ENCODE measurements at places on chromosomes 16 and 17.

- no peak for DNase-seq
Measured at GRCh38 chr17:78234261-78234865, 2.9 kb downstream of the TMEM235 start.

- DNase-seq, result no peak
Measured at GRCh38 chr17:36813957-36814563, 123.2 kb upstream of the LHX1 start.

GRCh38 chr17:78476973-78477372 is 98.5 kb downstream of the PGS1 start:
- DNase-seq, result no peak

- no peak for DNase-seq
Measured at GRCh38 chr17:64032081-64032480, 11.6 kb upstream of the ICAM2 start.

DNA sequence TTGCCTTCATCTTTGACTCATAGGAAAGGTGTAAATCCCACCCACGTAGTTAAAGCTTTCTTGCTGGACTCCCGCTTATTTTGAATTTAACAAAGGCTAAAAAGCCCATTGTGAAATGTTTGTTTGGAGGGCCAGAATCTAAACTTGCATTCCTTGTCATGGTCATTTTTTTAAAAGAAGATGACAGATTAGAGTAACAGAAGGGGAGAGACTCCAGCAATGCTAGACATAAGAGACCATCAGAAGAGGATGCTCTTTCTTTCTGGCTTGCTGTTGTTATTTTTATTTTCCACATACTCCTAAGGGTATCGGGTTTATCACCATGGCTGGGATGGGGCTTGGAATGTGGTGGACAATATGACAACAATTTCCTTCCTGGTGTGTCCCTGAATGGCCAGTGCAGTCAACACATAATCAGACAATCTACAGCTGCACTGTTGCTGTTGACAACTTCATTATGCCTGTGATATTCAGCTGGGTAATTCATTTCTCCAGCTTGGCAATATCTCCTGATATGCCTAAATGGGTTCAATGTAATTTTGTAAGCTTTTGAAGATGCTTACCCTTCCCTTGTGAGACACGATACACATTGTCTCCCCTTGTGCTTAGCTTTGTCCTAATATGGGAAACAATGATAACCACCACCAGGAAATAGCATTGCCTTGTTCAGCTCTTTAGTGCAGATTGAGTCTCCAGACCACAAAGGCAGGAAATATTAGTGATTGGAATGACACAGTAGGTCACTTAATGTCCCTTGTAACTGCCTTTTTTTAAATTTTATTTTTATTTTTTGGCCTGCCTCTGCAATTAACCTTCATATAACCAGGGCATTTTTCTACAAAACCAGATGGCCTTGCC is 164.3 kb downstream of the ANKFN1 start:
- DNase-seq, result no peak

DNA sequence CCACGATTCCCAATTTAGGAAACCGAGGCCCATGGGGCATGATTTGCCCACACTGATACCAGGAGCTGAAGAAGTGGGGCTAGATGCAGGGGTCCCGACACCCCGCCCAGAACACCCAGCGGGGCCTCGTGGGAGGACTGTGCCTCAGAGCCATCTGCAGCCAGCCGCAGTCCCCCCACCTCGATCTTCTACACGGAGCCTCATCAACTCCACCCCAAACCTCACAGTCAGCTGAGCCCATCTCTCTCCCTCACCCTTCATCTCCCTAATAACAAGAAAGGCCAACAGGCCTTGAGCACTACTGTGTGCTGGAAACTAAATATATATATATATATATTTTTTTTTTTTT is 4.2 kb downstream of the ITGAE start:
- no peak for DNase-seq

DNA sequence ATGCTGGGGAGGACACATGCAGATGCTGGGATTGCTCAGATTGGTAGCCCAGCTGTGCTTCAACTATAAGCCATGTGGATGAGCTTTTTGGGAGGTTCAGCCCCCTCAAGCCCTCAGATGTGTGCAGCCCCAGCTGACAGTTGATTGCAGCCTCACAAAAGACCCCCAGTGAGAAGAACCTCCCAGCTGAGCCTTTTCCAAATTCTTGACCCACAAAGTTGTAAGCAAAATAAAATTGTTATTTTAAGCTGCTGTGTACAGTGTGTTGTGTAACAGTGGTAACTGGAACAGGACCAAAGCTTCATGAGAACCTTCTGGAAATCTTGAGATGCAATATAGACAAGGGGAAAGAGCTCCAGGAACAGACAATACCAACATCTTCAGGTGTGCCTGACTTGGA is 156.8 kb upstream of the IRX3 start:
- DNase-seq, result no peak

DNA sequence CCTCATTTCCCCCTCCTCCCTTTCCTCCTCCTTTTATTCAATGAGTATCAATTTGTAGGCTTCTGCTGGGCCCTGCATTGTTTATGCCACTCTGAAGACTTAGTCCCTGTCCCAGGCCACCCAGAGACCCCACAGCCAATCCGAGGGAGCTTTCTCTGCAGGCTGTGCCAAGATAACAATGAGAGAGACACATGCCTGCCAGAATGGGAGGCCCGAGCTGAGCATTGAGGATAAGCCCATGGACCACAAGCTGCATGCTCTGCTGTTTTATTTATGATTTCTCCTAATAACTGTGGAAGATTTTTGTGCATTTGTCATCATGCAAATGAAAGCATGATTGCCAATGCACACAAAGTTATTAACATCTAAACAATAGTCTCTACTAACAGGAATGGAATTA is 3.0 kb downstream of the RCVRN start:
- no peak for DNase-seq

DNA sequence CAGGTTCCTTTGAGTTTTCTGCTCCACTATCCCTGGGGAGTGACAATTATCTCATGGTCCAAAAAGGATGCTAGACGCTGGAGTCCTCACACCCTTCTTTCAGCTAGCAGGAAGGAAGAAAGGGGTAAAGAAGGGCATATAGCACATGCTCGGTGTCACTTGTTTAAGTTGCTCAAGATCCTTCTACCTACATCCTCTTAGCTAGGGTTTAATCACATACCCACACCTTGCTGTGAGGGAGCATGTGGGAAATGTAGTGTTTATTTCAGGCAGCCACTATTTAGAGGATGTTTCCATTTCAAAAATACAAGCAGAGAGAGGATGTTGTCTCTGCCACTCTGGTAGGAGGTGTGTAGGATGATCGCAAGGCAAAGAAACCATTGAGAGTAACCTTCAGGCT is 4.5 kb downstream of the PRKCB start:
- DNase-seq, result no peak

DNA sequence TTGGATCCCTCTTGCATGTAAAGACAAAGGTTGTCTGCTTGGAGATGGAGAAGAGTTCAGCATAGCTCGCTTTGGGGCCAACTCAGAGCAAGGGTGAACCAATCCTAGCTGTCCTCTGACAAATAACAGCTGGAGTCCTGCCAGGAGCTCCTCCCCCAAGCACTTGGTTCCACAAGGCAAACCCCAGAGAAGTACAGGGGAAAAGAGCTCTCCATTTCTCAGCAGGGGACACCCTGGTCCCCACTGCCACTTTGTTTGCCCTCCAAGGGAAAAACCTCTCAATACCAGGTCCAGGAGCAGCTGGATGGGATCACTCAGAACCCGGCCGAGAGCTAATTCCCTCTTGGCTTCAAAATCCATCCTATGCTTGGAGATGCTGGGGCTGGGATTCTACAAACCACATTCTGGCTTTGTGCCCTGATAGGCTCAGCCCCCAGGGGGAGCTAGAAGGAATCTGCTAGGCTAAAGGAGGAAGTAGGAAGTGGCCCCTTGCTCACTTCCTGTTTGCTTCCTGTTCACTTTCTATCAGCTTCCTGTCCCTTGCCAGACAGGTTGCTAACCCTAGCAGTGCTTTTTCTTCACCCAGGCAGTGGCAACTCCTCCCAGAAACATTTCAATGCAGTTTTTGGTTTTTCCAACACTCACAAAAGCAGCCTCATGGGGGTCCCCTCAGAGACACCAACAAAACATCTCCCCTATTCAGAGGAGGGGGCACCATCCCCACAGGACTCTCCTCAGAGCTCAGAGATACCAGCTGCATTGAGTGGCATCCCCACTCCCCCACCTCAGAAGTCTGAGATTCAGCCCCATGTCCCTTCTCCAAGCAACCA is 30.7 kb downstream of the CDRT4 start:
- DNase-seq, result peak; percentile 13

- no peak for DNase-seq
Measured at GRCh38 chr16:1744338-1744840, 27.0 kb downstream of the NME3 start.

DNA sequence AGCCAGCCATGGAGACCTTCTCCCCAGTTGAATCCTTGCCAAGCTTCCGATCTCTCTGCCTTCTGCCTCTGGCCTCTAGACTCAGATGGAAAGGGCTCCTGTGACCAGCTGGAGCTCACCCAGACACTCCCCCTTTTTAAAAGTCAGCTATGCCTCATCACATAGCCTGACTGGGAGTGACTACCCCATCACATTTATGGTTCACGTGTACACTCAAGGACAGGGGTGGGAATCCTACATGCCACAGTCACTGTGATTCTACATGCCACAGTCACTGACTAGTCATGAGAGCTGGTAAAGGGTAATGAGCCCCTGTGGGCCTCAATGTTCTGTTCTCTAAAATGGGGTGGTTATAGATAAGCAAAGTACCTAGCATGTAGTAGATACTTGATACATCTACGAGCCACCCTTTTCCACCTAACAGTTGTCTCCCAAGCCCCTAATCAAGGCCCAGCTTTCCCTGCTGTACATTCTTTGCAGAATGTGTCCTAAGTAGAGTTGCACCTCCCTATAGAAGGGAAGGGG is 85.1 kb downstream of the RGS9 start:
- DNase-seq, result no peak

- DNase-seq, result no peak
Measured at GRCh38 chr16:11215935-11216556, 40.0 kb downstream of the SOCS1 start.

DNA sequence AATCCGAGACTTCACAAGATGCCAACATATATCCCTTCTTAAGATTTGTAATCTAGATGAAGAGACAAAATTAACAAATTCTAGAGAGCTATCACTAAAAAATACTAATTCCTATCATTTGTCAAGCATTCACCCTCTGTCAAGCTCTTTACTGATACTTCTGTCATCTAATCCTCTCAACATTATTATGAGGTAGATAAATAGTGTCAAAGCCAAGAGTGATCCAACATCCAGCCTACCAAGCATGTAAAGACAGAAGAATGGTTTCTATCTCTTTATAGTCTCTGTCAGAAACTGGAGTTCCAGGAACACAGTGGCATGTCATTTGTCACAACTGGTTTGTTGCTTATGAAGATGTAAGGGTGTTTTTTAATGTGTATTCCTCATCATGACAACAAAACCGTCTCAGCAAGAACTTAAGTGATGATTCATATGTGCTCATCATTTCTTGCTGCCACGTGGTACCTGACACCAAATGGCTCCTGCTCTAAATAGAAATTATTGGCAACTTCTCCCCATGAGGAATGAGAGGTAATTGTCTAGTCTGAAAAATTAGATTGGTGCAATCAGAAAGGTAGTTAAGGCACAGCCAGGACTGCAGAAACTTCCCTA is 196.8 kb downstream of the TOX3 start:
- DNase-seq, result no peak

GRCh38 chr17:27601975-27602302 is 29.0 kb upstream of the LGALS9 start:
- DNase-seq, result no peak

DNA sequence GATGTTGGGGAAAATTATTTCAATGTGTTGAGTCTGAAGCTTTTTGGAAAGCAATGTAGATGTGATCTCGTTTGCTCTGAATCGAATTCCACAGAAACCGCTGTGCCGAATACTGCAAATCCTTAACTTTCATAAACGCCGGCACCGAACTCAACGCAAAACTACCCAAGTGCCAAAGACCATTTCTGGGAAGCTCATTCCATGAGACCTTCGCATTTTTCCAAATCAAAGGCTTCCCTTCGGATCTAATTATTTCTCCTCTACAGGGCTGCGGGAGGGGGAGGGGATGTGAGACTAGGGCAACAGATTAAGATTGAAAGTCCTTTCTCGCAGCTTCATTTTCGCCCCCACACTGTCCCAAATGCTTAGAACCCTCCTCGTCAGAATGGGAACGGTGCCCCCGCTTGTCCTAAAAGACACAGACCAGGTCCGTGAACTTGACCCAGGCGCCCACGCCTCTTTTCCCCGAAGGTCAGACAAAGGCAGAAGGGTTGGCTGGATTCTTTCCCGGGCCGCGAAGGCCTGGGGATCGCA is 4.0 kb downstream of the PRAC1 start:
- no peak for DNase-seq

DNA sequence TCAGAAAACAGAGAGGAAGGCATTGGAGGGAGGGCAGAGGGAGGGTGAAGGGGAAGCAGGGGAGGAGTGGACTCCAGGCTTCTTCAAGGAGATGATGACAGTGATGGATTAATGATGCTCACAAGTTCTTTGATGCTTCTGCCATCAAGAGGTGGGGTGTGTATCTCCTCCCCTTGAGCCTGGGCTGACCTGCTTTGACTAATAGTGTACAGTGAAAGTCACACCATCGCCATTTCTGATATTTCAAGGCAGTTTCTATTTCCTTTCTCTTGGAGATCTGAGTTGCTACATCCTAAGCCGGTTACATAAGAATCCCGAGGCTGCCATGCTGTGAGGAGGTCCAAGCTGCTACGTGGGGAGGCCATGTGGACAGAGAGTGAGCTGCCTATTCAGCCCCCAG is 312.5 kb downstream of the MAF start:
- DNase-seq, result peak; percentile 19

- DNase-seq, result peak; percentile 90
Measured at GRCh38 chr17:16419074-16419928, 3.9 kb downstream of the TRPV2 start.

- DNase-seq, result no peak
Measured at GRCh38 chr17:79224903-79225302, 150.3 kb downstream of the ENGASE start.

DNA sequence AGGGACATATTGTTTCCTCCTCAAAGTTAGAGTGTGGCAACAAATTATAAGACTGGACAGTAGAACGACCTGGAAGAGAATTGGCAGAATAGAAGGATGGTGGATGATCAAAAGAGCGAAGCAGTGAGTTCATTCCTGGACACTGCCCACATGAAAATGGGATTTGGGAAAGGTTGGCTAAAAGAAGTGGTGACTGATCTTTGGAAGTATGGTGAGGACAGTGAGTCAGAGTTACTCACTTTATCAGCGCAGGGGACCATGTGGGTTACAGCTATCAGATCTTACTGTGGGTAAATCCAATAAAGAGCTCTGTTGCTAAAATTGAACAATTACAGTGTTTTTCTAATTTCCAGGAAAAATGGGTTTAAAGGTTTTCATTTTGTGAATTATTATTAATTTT is 2.7 kb upstream of the TANC2 start:
- no peak for DNase-seq

- no peak for DNase-seq
Measured at GRCh38 chr17:40321524-40321929, 12.5 kb downstream of the RARA start.
